ENCODE measurements at places on chromosomes 4 and X. TPM values are rescaled to one million over a fixed set of nuclear protein-coding genes. Genes with fewer than 3 reads are reported as not detected.

GRCh38 chr4:183675625-183676024, 16.5 kb downstream of the TRAPPC11 start:
- DNase-seq, result no peak

Gene MCUB
- 15.9 TPM for total RNA-seq

Gene SLC6A14
- total RNA-seq, result not detected

Gene PPEF1
- 0.52 TPM for total RNA-seq

- DNase-seq, result no peak
These were observed 79.9 kb downstream of the NKX6-1 start for GRCh38 chr4:84419201-84419600.

DNA sequence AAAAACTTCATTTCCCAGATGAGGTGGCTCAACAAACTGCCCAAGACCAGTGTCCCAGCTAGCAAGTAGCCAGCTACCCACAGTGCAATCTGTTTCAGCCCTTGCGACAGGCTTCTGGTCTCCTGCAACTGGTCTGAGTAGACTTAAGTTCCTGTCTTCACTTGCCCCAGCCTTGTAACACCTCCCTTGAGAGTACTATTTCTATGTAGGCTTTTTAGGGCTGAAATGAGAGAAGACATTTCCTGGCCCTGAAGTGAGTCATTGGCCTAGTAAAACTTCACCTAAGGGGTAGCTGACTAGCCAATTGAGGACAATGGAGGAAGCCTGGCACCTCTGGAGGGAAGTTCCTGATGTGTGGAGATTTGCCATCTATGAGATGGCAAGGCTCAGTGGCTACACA, 80.1 kb upstream of the STIM2 start:
- DNase-seq, result no peak

GRCh38 chrX:2351999-2352995, 148.5 kb downstream of the DHRSX start:
- DNase-seq, result no peak

DNA sequence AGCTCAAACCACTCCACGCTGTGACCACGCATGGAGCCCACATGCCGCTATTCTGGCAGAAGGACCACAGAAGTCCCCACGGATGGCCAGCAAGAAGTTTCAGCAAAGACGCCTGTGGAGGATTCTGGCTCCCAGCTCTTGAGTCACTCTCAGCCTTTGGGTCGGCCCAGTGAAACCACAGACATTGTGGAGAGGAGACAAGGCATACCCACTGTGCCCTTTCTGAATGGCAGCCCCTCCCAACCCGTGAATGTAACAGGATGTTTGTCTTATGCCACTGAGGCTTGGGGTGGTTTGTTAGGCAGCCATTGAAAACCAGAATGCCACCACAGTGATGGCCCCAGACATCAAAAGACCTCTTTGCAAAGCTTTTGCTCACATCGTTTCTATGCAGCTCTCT, 42.7 kb downstream of the ABLIM2 start:
- DNase-seq, result no peak

DNA sequence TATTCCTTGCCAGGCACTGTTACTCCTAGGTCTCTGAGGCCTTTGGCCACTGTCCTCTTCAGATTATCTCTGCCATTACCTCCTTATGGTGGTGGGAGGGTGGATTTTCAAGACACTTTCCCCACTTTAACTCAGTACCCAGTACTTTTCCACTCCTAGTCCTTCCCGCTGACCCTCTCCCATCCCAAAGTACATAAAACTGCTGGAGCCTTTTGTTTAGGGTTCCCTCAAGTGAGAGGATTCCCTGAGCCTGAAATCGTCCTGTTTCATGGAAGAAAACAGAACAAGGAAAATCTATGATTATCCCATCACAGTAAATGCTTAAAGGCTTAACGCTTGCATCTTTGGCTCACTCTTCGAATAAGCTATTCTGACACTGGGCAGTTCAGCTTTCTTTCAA, 1742.5 kb upstream of the ADGRL3 start:
- DNase-seq, result no peak

DNA sequence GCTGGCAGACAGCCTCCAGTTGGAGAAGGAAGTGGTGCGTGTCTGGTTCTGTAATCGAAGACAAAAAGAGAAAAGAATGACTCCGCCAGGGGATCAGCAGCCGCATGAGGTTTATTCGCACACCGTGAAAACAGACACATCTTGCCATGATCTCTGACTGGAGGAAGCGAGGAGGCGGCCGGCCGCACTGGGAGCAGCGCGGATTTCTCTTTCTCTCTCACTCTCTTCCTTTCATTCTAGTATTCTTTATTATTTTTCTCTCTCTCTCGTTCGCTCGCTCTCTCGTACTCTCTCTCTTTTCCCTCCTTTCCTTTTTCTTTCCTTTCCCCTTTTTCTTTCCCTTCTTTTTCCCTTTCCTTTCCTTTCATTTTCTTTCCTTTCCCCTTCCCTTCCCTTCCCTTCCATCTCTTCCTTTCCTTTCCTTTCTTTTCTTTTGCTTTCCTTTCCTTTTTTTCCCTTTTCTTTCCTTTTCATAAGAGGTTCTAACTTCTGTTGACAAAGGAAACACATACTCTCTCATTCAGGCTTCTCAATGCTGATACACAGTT, 1.2 kb downstream of the POU3F4 start:
- DNase-seq, result no peak

DNA sequence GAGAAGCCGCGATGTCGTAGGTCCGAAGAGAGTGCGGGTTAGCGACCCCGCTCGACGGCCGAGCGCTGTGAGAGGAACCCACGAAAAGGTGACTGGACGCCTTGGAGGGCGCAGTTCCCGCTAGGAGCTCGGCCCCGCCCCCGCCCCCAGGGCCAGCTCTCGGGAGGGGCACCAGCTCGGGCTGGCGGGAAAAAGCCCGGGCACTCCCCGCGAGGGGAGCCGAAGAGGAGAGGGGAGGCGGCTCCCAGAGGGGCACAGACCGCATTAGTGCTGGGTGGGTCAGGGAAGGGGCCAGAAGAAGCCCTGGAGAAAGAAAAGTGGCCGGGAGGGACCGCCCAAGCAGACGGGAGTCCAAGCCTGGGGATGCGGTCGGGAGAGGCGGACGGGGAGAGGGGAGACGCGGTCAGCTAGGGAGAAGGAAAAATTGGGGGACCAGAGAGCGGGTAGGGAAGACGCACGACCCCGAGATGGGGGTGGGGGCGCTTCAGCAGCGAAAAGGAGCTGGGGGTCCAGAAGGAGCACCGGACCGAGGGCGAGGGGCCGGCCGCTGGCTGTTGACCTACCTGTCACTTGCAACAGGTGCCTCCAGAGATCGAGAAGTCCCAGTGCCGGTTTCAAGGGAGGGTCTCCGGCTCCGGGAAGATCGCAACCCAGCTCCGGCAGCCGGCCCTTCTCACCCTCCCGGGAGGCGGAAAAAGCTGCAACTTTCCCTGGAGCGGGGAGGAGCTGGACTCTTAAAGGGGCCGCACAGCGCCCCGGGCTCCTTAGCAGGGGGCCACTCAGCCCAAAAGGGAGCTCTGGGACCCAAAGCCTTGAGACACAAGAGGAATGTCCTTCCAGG, at the start of gene SYTL4:
TSS of gene SYTL4 (minus strand) at position 681 of the 841 bp plus-strand sequence. CDS start 30,084 bp downstream, outside the sequence.
- peak; percentile 6 for DNase-seq

- no peak for DNase-seq
These were observed 2.2 kb upstream of the SRD5A3 start for GRCh38 chr4:55343887-55344286.

Gene POF1B
- total RNA-seq, result not detected

- no peak for DNase-seq
These were observed 128.5 kb downstream of the PPA2 start for GRCh38 chr4:105345358-105345757.

- peak; percentile 4 for DNase-seq
These were observed 296.1 kb downstream of the TLL1 start for GRCh38 chr4:166169111-166169510.

Gene FHIP1A
- total RNA-seq, result not detected

DNA sequence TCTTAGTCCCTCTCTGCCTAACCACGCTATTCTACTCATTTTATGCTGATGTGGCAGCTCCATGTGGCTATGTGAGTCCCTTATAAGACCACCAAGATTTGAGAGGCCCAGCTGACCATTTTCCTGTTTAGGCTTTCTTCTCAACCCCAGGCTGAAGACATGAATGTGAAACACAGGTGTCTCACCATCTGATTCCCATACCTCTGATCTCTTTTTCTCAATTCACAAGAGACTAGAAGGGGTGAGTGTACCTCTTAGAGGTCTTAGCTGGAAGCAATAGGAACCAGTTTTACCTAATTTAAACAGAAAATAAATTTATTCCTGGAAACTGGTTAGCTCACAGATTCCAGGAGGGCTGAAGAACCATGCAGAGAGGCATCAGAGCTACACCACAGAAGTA, 276.5 kb upstream of the FMR1 start:
- no peak for DNase-seq

Gene SPANXA2
- total RNA-seq, result not detected

- DNase-seq, result no peak
These were observed 29.4 kb upstream of the TMSB4X start for GRCh38 chrX:12945494-12945893.

GRCh38 chrX:30910124-30910860, 21.2 kb upstream of the TAB3 start:
- no peak for DNase-seq

Gene LINC00632
- total RNA-seq, result 314 TPM

Gene FGA
- total RNA-seq, result not detected

GRCh38 chrX:9671998-9672397, 93.6 kb downstream of the GPR143 start:
- DNase-seq, result no peak

GRCh38 chr4:102356562-102357202, 11.4 kb upstream of the SLC39A8 start:
- no peak for DNase-seq

DNA sequence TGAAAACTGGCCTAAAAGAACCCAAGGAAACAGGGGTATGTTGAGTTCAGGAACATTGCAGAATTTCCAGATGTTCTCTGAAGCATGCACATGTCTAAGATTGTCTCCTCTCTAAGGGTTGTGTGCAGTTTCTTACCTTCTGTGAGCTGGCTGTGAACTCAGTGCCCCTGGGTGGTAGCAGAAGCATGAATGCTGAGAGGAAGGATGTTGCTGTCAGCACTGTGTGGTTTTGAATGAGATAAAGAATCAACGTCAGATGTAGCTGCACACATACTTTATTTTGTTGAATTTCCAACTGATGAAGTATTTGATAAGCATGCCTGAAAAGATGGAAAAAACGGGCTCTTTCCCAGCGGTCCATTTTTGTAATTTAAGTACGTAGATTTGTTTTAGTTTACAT, 23.8 kb upstream of the CD38 start:
- DNase-seq, result no peak

Gene TMEM255A
- 0.70 TPM for total RNA-seq

- no peak for DNase-seq
These were observed 53.9 kb upstream of the MMAA start for GRCh38 chr4:145565328-145565727.
